ENCODE measurements at places on chromosomes 13 and 19.

GRCh38 chr19:58033741-58034476 lies at the start of gene ZSCAN1:
Gene ZSCAN1 (plus strand): TSS chr19:58034025. CDS start chr19:58037837, 3,812 bp downstream.
- DNase-seq: no peak

DNA sequence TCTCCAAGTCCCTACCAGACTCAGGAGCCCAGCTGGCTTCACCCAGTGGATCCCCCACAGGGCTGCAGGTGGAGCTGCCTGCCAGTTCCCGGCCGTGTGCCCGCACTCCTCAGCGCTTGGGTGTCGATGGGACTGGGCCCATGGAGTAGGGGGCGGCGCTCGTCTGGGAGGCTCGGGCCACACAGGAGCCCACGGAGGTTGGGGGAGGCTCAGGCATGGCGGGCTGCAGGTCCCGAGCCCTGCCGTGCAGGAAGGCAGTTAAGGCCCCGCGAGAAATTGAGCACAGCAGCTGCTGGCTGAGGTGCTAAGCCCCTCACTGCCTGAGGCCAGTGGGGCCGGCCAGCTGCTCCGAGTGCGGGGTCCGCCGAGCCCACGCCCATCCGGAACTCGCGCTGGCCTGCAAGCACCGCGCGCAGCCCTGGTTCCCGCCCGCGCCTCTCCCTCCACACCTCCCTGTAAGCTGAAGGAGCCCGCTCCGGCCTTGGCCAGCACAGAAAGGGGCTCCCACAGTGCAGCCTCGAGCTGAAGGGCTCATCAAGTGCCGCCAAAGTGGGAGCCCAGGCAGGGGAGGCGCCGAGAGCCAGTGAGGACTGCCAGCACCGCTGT lies 1771.1 kb downstream of the OLFM4 start:
- no peak for DNase-seq

- DNase-seq: no peak
Observed at GRCh38 chr19:41307090-41307875, 2.7 kb upstream of the CCDC97 start.

- DNase-seq: no peak
Observed at GRCh38 chr19:11693505-11694499, 44.9 kb downstream of the ZNF823 start.

Measured in stimulated activated CD8-positive, alpha-beta memory T cell treated with anti-CD3 and anti-CD28 coated beads, Interleukin-7, amount 100 ng/mL, for 1 hour (primary cell).